ENCODE measurements at places on chromosomes 4 and X.

DNA sequence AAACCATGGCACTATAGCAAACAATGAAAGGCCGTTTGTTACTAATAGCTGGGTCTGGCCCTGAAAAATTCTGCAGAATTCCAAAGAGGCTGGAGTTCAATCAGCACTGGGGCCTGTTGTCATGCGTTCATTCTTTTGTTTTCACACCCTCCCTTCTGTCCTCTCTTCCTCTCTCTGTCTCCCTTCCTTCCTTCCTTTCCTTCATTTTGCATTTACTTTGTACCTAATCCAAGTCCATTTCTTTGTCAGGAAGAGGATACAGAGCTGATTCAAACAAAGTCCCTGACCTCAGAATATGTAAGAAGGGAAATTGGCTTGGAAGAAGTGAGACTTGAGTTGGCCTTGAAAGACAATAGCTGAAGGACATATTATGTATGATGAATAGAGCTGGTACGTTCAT is 119.6 kb upstream of the LDB2 start:
- no peak for DNase-seq

GRCh38 chr4:98601708-98602107 is 56.7 kb downstream of the TSPAN5 start:
- DNase-seq: no peak

GRCh38 chr4:2767705-2768074 is 11.6 kb upstream of the TNIP2 start:
- DNase-seq: peak; percentile 43

DNA sequence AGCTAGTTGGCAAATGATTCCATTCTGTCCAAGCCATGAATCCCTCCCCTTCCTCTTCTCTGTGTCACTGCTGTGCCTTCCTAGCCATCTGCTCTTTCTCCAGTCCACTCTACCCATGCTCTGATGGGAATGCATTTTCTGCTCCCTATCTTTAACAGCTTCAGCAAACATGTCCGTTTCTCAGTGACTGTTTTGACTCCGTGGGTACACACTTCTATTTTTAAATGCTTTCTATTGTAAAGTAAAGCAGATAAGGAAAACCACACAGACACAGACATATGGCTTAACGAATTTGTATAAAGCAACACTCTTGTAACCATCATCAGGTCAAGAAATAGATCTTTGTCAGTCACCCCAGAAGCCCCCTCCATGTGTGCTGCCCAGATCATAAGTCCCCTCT is 72.4 kb upstream of the KLHL13 start:
- peak; percentile 28 for DNase-seq

DNA sequence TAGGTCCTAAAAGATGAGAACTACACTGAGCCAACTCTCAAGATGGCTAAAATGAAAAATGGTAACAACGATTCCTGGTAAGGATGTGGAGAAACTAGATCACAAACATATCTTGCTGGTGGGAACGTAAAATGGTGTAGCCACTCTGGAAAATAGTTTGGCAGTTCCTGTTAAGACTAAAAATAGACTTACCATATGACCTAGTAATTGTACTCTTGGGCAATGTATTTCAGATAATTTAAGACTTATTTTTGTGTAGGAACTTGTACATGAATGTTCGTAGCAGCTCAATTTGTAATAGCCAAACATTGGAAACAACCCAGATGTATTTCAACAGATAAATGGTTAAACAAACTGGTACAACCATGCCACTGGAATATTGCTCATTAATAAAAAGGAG is 106.2 kb downstream of the HDAC8 start:
- DNase-seq: no peak

DNA sequence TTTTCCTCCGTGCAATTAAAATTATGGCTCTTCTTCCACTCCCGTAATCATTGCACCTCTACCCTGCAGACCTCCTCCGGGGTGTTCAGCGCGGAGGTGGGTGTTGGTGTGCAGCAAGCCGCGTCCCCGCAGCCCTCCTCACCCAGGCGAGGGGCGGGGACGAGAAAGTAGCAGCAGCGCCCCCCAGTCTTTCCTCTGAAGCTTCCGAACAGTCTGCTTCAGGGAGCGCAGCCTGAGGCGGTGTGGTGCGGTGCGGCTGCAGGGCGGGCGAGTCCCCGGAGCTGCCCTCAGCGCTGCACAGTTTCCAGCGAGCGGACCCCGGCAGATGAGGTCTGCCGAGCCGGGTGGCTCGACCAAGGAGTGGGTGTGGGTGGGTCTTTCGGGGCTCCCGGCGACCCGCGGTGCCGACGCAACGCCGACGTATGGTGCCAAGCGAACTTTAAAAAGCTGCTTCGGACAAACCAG is at the start of gene FRAS1:
TSS of gene FRAS1 (plus strand) at position 189 of the 465 bp plus-strand sequence. CDS start 687 bp downstream, outside the sequence.
- peak; percentile 72 for DNase-seq

GRCh38 chr4:47213971-47214370 is 182.6 kb downstream of the GABRB1 start:
- DNase-seq: no peak

Measured in pancreas (tissue), 10 donors.